ENCODE measurements at places on chromosomes 16 and 17. TPM values are rescaled to one million over a fixed set of nuclear protein-coding genes. Genes with fewer than 3 reads are reported as not detected.

ABHD15 gene
- 31.2 TPM for total RNA-seq

RNF222 gene
- total RNA-seq, result not detected

PRAC2 gene
- not detected for total RNA-seq

SPAG7 gene
- 20.3 TPM for total RNA-seq

NPIPB9 gene
- 2.3 TPM for total RNA-seq

MYO15B gene
- total RNA-seq, result 34.2 TPM

SLC35G6 gene
- total RNA-seq, result not detected

CLEC3A gene
- not detected for total RNA-seq

SCGB1C2 gene
- not detected for total RNA-seq

BAIAP3 gene
- 8.1 TPM for total RNA-seq

MYO15A gene
- 6.0 TPM for total RNA-seq

PRRT2 gene
- total RNA-seq, result 0.33 TPM

MEFV gene
- total RNA-seq, result 0.88 TPM

C16orf54 gene
- 0.53 TPM for total RNA-seq

FBXL16 gene
- 0.30 TPM for total RNA-seq

FAM83G gene
- total RNA-seq, result 11.7 TPM

MYL11 gene
- not detected for total RNA-seq
